ENCODE measurements at places on chromosomes 11 and 22. TPM values are rescaled to one million over a fixed set of nuclear protein-coding genes. Genes with fewer than 3 reads are reported as not detected.

- no peaks in the 10 kb centered on the region for H3K27me3 ChIP-seq
- H3K4me1 ChIP-seq = peaks cover 5% of the 10 kb centered on the region
Measured at GRCh38 chr22:49915610-49916009, 2.6 kb downstream of the ALG12 start.

- H3K27me3 ChIP-seq = no peaks in the 10 kb centered on the region
- H3K36me3 ChIP-seq = no peaks in the 10 kb centered on the region
- no peak overlapping the region for H3K4me3 ChIP-seq
- no peak for DNase-seq
Measured at GRCh38 chr11:75899806-75900205, 84.8 kb downstream of the UVRAG start.

The RIMBP3C gene
- polyA plus RNA-seq = 14.4 TPM

DNA sequence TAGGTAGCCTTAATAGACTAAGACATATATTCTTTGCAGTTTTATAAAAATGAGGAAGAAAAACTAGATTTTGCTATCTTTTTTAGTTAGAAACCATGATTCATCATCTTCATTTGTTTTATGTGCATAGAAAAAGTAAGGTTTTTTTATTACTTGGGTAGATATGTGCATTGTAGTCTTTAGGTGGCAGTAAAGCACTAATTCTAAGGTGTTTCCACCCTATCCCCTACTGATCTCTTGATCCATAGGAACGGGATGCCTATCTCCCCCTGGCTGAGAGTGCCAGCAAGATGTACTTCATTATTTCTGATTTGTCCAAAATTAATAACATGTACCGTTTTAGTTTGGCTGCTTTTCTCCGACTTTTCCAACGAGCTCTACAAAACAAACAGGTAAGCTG, 148.1 kb downstream of the DYNC2H1 start:
- H3K27me3 ChIP-seq = no peaks in the 10 kb centered on the region

DNA sequence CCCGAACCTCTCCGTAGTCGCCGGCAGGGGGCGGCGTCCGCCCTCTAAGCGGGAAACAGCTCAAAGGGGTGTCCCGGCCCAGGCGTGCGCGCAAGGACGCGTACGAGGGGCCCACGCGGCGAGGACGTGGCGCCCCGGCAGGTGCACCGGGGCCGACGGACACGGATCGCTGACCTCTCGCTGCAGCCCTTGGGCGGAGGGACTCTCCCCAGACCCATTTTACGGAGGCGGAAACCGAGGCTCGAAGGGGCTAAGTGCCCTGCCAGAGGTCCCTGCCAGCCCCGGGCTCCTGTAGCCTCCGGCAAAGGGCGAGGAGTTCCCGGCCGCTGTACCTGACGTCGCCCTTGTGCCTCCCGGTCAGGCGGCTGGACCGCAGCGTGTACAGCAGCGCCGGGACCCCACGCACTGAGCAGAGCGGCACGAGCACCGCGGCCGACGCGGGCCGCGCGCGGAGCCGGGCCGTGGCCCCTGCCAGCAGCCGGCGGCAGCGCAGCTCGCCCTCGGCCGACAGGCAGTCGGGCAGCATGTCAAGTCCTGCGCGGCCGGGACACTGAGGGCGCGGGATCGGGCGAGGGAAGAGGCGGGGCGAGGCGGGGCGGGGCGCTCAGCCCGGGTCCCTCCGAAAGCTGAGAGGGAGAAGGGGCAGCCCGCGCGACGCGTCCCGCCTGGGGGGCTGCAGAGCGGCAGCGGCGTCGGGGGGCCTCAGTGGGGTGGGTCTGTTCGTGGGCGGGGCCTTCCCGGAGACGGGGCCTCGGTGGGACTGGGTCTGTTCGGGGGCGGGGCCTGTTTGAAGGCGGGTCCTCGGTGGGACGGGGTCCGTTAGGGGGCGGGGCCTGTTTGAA, at the start of gene NUDT8:
Gene NUDT8 (minus strand): TSS at position 552 of the 842 bp plus-strand sequence. CDS start 26 bp downstream, at position 526.
- peaks cover 5% of the 10 kb centered on the region for H3K4me1 ChIP-seq
- peak within 1 kb of the TSS; percentile 72 for H3K4me3 ChIP-seq
- H3K27me3 ChIP-seq = no peaks in the 10 kb centered on the region
- no peaks in the 10 kb centered on the region for H3K36me3 ChIP-seq

DNA sequence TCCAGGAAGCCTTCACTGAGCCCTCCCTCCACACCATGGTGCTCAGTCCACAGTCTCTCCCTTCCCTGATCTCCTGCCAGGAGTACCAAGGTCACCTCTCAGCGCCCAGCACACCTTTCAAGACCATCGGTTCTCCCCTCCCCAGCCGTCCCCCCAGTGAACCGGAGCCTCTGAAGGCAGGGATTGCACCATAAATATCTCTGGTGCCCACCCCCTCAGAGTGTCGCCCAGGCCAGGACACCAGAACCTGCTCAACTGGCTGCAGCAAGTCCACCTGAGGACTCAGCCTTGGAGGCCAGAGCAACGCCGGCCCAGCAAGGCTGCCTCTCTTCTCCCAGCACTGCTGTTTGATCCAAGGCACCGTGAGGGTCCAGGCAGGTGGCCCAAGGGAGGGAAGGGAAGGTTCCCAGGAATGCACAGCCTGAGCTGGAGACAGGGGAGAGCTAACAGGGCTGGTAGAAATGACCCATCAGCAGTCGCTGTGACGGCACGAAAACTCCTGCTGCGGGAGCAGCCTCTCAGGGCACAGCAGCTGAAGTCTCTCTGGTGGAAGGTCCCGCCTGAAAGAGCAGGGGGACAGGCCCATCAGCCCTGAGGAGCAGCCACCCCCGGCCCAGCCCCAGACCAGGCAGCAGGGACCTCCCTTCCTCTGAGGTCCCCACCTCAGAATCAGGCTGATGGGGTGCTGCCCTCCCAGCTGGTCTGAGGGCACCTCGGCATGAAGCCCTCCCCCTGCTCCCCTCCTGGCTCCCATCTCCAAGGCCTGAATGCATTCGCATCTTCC, 80.3 kb downstream of the BUD13 start:
- no peaks in the 10 kb centered on the region for H3K27me3 ChIP-seq
- no peak overlapping the region for H3K4me3 ChIP-seq
- H3K4me1 ChIP-seq = no peaks in the 10 kb centered on the region
- H3K27ac ChIP-seq = no peak overlapping the region
- no peak for DNase-seq
- no peaks in the 10 kb centered on the region for H3K36me3 ChIP-seq

- no peaks in the 10 kb centered on the region for H3K27me3 ChIP-seq
- no peaks in the 10 kb centered on the region for H3K4me1 ChIP-seq
- no peaks in the 10 kb centered on the region for H3K36me3 ChIP-seq
Measured at GRCh38 chr22:24331468-24332440, 61.1 kb downstream of the SPECC1L start.

All from testis (tissue), 5 donors.